ENCODE measurements at places on chromosomes 12 and 14.

DNA sequence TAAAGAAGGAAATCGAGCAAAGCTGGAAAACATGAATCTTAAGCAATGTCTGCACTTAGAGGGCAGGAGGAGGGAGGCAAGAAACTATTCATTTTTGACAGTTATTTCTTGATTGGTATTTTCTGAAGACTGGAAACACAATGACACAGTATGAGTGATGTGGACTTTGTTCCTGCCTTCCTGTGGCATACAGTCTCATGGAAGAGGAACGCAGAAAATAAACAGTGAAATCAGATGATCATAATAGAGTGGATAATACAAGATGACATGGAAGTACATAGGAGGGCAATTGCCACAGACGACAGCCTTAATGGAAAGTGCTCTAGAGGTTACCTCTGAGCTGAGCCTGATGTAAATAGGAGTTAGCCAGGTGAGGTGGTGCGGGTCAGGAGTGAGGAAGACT is 140.4 kb upstream of the MAX start:
- DNase-seq = no peak

DNA sequence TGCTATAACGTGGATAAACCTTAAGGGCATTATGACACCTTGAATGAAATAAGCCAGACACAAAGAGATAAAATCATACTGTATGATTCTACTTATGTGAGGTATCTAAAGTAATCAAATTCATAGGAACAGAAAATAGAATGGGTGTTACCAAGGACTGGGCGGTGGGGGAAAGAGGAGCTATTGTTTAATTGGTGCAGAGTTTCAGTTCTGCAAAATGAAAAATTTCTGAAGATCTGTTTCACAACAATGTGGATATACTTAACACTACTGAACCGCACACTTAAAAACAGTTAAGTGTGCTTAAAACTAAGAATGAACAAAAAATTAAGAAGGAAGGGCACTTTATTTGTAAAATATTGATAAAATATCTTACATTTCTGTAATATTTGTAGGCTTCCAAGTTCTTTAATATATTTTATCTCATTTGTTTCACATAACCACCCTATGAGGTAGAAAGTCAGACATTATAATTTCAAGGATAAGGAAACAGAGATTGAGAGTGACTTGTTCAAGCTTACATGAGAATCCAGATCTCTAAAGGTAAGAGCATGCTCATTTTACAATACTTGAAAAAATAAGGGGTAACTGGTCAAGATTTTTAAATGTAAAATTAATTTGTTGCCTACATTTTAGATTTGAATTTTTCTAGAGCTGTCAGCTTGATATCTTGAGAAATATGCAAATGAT is 14.9 kb downstream of the LTA4H start:
- DNase-seq = no peak

- DNase-seq = no peak
Measured at GRCh38 chr12:119239040-119239439, 60.3 kb downstream of the HSPB8 start.

- DNase-seq = no peak
Measured at GRCh38 chr12:107133462-107133861, 40.1 kb upstream of the CRY1 start.

- DNase-seq = no peak
Measured at GRCh38 chr12:20372326-20373096, 4.2 kb downstream of the PDE3A start.

GRCh38 chr12:124480469-124481256 is 86.7 kb downstream of the NCOR2 start:
- DNase-seq = peak; percentile 53

DNA sequence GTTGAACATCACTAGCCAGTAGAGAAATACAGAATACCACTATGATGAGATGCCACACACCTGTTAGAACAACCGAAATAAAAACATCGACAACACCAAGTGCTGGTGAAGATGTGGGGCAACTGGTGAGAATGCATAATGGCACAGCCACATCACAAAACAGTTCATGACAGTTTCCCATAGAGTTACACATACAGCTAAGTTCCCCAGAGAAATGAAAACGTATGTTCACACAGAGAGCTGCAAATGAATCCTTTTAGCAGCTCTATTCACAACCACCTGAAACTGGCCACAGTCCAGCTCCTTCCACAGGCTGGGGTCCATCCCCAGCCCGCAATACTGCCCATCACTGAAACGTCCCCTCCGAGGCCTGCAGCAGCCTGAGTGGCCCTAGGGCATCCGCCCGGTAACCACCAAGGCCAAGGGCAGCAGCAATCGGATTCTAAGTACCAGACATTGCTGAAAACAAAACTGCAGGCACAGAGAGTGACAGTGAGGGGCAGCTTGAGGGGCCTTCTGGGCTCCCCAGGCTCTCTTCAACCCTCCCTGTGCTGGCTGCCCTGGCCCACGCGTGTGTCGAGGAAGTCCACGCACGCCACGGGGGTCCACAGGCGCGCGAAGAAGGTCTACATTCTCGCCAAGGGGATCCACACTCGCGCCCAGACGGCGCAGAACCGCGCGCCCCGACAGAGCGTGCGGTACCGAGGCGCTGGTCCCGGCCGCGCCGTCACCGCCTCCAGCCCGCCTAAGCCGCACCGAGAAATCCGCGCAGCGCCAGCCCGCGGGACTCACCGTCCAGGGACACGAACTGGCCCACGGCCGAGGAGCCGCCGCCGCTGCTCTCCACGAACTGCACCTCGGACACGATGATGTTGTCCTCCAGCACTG is 903 bp downstream of the BRF1 start:
- DNase-seq = peak; percentile 9

- peak; percentile 16 for DNase-seq
Measured at GRCh38 chr14:95272057-95272456, 47.7 kb downstream of the CLMN start.

DNA sequence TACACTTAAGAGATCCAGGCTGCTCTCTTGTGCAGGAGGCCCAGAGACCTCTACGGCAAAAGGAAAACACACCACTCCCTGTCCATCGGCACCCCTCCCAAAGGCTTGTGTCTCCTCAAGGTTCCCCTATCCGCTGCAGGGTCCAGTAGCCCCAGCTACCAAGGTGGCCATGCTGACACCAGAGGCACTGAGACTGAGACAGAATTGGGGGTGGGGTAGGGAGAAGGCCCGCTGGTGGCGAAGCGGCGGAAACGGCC is 590 bp downstream of the DDIT3 start:
- no peak for DNase-seq

DNA sequence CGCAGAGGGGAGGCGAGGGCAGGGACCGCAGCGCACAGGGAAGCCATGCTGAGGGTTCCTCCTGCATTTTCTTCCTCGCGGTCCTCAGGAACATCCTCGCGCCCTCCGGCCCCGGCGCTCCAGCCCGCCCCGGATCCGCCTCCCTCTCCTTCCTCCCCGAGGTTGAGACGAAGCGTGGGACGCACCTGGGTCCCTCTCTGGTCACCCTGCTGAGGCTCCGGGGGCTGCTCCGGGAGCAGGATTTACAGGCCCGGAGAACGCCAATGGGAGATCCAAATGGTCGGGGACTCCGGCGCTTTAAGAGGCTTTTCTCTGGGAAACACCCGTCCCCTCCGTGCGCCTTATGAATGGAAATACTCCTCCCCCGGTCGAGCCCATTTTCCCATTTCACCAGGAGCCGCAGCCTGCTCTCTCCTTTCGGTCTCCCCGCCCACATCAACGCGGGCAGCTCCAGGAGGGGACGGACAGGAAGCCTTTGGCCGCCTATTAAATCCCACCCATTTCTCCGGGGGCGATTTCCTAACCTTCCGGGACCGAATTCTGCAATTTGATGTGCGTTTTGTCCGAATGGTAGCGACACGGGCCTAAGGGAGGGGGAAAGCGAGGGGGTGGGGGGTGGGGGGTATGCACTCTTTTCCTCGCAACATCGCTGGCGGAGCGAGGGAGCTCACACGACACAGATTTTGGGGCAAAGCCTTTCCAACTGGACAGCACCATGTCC is at the start of gene UNC79:
TSS of gene UNC79 (plus strand) at position 625 of the 721 bp plus-strand sequence. CDS start at position 716, 91 bp downstream.
- DNase-seq = no peak

- DNase-seq = no peak
Measured at GRCh38 chr14:24236689-24237462, 4.1 kb downstream of the GMPR2 start.

- peak; percentile 19 for DNase-seq
Measured at GRCh38 chr12:106211973-106212372, 35.8 kb downstream of the CKAP4 start.

DNA sequence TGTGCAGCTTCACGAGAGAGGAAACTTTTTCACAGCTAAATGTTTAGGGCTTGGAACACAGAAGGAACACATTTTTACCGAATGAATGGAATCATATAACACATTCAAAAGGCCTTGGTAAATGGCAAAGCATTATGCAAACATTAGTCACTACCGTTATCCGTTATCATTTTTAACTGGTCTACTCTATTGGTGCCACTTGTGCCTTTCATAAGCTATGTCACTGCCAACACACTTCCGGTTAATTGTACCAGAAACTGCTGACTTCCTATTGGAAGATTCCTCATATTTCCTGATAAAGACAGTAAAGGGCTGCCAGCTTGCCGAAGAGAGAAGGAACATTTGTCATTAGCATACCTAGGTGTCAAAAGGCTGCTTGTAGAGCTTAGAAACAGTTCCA is 169.2 kb downstream of the APAF1 start:
- no peak for DNase-seq

GRCh38 chr12:31205054-31205453 is 120.9 kb downstream of the SINHCAF start:
- no peak for DNase-seq

DNA sequence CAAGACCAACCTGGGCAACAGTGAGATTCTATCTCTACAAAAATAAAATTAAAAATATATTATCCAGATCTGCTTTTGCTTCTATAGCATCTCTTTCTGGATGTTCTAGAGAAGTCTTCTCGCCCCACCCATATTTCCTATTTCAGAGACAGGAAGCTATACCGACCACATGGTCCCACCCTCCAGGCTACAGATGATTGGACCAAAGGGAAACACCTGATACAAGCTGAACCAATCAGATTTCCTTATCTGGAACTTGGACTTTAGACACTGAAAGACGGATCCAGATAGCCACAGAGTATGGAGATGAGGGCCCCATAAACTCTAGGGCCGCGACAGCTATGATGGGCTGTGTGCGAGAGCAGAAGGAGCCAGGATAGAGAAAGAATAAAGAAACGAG is 48.7 kb downstream of the CCDC60 start:
- no peak for DNase-seq

DNA sequence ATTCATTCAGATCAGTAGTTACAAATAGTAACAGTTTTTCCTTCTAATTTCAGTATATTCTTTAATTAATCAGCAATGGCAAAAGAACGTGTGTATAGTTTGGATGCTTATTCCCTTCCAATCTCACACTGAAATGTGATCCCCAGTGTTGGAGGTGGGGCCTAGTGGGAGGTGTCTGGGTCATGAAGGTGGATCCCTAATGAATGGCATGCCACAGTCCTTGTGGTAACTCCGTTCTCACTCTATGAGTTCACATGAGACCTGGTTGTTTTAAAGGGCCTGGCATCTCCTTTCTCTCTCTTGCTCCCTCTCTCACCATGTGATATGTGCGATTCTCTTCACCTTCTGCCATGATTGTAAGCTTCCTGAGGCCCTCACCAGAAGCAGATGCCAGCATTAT is 18.9 kb upstream of the SYNDIG1L start:
- DNase-seq = no peak

GRCh38 chr12:57127101-57127725 is 1.1 kb upstream of the LRP1 start:
- peak; percentile 92 for DNase-seq

- DNase-seq = no peak
Measured at GRCh38 chr12:88996200-88996788, 356.0 kb downstream of the DUSP6 start.

GRCh38 chr12:5140190-5140589 is 96.5 kb downstream of the KCNA5 start:
- DNase-seq = no peak

- no peak for DNase-seq
Measured at GRCh38 chr14:105447651-105448640, 26.7 kb upstream of the CRIP2 start.

GRCh38 chr12:75933101-75933500 is 98.5 kb downstream of the PHLDA1 start:
- peak; percentile 64 for DNase-seq

DNA sequence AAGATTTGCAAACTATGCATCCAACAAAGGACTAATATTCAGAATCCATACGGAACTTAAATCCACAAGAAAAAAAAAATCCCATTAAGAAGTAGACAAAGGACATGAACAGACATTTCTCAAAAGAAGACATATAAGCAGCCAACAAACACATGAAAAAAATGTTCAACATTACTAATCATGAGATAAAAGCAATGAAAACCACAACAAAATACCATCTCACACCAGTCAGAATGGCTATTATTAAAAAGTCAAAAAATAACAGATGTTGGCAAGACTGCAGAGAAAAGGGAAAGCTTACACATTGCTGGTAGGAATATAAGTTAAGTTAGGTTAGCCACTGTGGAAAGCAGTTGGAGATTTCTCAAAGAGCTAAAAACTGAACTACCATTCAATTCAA is 16.2 kb downstream of the CDK17 start:
- DNase-seq = no peak

DNA sequence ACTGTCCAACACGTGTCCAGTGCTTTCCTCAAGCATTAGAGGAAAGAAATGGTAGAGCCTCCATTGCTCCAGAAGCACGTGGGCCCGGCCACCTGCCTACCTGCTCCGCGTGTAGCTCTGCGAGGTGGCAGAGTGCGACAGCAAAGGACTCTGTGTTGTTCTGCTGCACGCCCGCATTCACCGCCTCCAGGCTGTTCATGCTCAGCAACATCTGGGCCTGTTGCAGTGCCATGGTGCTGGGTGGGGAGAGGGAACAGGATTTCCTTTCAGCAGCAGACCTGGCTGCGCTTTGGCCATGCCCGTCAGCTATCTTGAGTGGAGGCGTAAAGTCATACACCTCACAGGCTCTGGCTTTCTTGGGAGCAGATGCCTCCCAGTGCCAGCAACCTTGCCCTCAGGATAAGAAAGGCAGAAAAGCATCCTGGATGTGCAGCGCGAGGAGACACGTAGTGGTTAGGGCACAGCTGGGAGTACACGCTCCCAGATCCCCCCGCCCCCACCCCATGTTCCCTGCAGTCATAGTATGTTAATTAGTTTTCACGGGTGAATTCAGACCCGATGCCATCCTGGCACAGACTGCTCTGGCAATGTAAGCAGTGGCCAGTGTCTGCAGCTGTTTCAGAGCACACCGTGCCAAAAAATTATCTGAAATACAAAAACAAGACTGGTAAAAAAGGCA is 25.1 kb downstream of the ANAPC5 start:
- no peak for DNase-seq

GRCh38 chr14:59897757-59898383 is 22.1 kb upstream of the LRRC9 start:
- DNase-seq = peak; percentile 34

- DNase-seq = no peak
Measured at GRCh38 chr12:65756956-65757511, 67.2 kb upstream of the HMGA2 start.

Measured in HT-29 (cell line).